IMR-90 (cell line): ENCODE measurements at places on chromosomes 1 and 21. TPM values are rescaled to one million over a fixed set of nuclear protein-coding genes. Genes with fewer than 3 reads are reported as not detected.

- DNase-seq = no peak
Measured at GRCh38 chr1:19338323-19338762, 26.2 kb downstream of the SLC66A1 start.

- DNase-seq = peak; percentile 42
Measured at GRCh38 chr21:34647555-34647954, 21.2 kb upstream of the CLIC6 start.

GRCh38 chr1:209455661-209456358, 127.7 kb upstream of the CAMK1G start:
- no peak for DNase-seq

- peak; percentile 88 for DNase-seq
Measured at GRCh38 chr1:206634365-206635079, 814 bp upstream of the DYRK3 start.

DNA sequence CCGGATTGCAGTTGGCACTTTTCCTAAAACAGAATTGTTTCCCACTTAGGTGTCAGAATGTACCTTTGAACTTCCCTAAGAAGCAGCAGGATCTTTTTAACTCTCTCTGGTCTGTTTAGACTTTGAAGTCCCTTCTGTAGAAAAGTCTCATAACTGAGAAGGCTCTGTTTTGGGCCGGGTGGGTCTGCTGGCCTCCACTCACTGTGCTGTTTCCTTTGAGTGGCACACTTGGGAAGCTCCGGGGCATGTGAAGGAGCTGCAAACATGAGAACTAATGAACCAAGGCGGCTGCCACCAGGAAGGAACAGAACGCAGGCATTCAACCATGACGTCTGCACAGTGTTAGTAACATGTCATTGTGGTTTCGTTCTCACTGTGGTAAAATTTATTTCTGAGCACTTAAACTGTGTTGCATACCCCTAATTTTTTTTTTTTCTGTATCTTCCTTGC, 19.5 kb upstream of the NCMAP start:
- peak; percentile 71 for DNase-seq

GRCh38 chr1:74324684-74325448, 89.7 kb downstream of the TNNI3K start:
- DNase-seq = no peak

- DNase-seq = no peak
Measured at GRCh38 chr1:204962742-204963632, 80.0 kb upstream of the CNTN2 start.

DNA sequence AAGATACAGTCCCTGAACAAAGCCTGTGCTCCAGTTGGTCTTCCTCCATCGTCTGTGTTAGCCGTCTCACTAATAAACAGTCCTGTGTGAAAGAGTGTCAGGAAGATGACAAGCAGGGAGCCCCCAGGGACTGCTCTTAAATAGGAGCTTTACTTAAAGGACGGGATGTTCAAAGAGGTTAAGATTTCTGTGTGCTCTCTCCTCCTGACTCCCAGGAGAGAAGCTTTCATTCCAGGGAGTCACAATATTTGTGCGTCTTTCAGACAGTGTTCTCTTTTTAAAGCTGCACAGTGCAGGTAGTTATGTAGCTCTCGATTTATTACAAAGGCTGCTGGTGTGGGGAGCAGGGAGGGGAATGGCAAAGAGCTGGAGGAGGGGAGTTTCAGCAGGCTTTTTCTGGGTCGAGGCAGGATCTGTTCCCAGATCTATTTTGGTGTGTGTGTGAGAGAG, 43.5 kb downstream of the STYXL2 start:
- no peak for DNase-seq

- DNase-seq = no peak
Measured at GRCh38 chr1:245768596-245768995, 613.8 kb downstream of the KIF26B start.

The HRNR gene
- total RNA-seq = not detected in 2 replicates

DNA sequence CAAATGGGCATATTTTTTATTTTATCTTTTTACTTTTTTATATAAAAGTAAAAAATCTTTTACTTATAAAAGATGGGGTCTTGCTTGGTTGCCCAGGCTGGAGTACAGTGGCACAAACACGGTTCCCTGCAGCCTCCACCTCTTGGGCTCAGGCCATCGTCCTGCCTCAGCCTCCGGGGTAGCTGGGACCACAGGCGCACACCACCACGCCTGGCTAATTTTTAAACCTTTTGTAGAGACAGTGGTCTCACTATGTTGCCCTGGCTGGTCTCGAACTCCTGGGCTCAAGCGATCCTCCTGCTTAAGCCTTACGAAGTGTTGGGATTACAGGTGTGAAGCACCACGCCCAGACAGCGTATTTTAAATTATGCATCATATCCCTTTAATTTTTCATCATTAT, 986 bp downstream of the H6PD start:
- DNase-seq = no peak

GRCh38 chr1:183945428-183946319, 91.9 kb downstream of the COLGALT2 start:
- DNase-seq = no peak

- DNase-seq = no peak
Measured at GRCh38 chr1:104987210-104987609, 1237.5 kb downstream of the AMY1C start.

DNA sequence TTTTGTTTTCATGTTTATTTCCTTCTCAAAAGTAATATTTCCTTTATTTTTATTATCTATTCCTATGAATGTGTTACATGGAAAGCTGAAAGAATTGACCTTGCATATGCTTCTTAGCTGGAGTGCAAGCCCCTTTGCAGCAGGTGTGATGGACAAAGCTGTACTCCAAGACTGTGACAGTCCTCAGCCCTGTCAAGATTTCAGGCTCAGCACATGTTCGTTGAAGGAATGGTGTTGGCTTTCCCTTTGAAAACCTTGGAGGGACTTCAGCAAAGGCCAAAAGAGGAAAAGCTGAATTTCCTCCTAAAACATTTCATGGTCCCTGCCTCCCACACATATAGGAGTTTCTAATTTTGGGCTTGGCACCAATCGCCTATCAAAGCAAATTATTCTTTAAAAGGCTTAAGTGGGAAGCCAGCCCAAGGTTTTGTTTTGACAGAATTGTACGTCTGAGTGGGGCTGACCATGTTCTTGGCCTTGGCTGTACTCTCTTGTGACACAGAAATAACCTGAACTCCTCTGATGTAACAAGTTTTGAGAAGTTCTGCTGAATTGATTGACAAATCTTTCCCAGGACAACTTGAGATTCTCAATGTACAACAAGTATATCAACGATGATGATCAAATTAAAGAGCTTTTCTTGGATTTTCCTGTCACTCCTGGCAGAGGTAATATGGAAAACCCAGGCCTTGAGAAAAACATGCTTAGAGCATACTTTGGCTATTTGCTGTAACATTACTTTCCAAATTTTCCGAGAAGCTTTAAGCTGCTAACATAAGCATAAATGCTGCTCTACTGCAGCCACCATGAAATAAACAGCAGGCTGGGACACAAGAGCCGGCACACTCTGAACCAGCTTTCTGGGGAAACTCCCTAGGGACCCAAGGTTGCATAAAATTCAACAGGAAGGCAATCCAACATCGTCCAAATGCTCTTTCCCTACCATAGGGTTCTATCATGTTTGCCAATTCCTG, 135.7 kb upstream of the ZNF648 start:
- no peak for DNase-seq

DNA sequence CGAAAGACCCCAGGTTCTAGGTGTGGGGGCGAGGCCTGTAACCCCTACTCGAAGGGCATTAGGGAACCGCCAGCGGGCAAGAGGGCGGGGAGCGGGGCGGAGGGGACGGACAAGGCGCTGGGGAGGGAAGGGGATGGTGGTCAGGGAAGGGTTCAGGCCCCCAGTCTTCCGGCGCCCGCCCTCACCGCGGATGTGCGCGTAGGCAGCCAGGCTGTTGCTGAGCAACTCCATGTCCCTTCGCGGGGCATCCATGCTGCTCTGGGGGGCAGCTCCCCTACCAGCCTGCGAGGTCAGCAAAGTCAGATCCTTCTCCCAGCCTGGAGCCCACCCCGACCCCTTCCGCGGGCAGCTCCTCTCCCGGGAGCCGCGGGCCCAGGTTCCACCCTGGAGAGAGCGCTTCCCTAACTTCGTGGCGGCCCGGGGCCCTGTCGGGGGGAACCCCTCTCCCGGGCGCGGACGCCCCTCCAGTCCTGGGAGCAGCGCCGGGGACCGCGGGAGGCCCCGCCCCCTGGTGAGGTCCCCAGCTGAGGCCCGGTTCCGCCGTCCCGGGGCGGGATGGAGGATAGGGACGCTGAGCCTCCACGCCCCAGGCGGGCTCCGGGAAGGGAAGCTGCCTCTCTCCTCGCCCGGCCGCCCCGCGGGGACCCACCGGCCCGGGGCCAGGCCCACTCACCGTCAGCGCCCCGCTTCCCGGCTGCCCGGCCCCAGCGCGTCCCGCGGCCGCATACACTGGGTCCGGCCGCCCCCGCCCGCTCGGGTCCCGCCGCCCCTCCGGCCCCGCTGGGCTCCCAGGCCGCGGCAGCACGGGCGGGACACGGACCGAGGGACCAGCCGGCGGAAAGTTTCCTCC, 434 bp downstream of the EVA1B start:
- peak; percentile 59 for DNase-seq

GRCh38 chr1:208243967-208244916, at the start of gene PLXNA2:
Gene PLXNA2, minus strand, starts transcription at chr1:208244384. Its CDS starts 26,462 bp downstream, at chr1:208217922.
- DNase-seq = peak; percentile 52

The SLC45A3 gene
- 1.1 and 1.4 TPM in 2 replicates for total RNA-seq

DNA sequence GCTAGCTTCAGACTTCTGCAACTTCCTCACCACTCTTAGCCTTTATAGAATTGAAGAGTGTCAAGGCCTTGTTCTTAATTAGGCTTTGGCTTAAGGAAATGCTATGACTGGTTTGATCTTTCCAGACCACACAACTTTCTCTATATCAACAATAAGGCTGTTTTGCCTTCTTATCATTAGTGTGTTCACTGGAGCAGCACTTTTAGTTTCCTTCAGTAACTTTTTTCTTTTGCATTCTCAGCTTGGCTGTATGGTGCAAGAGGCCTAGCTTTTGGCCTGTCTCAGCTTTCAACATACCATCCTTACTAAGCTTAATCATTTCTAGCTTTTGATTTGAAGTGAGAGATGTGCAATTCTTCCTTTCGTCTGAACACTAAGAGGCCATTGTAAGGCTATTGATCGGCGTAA, 8.6 kb downstream of the PRKACB start:
- DNase-seq = no peak

The ADGRB2 gene
- 2.2 and 2.5 TPM in 2 replicates for total RNA-seq

The DHRS3 gene
- total RNA-seq = 11.4 and 14.5 TPM in 2 replicates

DNA sequence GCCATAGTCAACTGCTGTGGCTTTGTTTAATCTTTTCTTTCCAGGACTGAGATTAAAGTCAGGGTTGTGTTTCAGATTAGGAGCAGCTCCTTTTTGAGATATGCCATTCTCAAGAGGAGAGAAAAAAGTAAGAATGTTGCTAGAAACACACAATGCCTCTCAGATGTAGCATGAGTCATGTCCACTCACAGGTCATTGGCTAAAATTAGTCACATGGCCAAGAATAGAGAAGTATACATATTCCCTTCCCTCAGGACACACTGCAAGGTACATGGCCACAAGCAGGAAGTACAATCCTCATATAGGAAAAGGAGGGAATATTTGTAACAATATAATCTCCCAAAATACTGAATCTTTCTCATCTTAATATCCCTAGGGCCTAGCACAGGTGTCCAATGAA, 141.9 kb upstream of the PTBP2 start:
- peak; percentile 7 for DNase-seq

The KRTAP11-1 gene
- not detected in 2 replicates for total RNA-seq

- DNase-seq = peak; percentile 13
Measured at GRCh38 chr1:5847013-5847659, 145.1 kb downstream of the NPHP4 start.

The UMODL1 gene
- total RNA-seq = not detected in 2 replicates

The WNT3A gene
- not detected in 2 replicates for total RNA-seq

- DNase-seq = peak; percentile 70
Measured at GRCh38 chr1:162676087-162676486, 43.8 kb downstream of the DDR2 start.

GRCh38 chr1:1926886-1927660, 8.0 kb upstream of the TMEM52 start:
- no peak for DNase-seq

DNA sequence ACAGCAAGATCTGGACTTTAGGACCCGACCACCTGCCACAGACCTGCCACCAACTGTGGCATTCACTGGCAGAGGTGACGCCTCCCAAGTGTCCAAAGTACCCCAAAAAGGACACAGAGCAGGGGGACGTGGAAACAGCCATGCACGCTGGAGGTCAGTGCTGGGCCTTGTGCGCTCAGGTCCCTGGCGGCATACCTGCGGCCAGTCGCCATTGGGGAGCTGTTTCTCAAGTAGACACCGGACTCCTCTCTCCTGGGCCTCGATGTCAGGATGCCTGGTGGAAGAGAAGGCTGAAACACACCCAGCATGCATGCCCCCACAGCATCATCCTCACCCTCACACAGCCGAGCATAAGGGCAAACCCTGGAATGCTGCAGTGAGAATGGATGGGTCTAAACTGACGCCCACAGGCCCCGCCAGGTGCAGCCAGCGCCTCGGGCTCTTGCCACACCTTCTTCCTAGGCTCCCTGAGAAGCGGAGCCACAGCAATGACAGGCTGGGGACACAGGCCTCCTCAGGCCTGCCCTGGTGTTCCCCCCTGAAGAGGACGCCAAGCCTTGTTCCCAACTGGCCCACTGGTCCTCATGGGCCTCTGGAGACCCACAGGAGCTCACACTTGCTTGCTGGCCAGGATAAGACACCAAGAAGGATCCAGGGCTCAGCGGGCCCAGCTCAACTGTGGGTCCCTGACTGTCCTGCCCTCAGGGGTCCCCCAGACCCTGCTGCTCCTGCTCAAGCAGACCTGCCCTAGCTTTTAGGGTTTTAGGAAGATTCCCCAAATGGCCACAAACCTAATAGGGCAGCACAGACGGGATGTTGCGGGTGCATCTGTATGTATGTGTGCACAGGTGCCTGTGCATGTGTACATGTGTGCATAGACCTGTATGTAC, 7.7 kb upstream of the SPATC1L start:
- DNase-seq = no peak

DNA sequence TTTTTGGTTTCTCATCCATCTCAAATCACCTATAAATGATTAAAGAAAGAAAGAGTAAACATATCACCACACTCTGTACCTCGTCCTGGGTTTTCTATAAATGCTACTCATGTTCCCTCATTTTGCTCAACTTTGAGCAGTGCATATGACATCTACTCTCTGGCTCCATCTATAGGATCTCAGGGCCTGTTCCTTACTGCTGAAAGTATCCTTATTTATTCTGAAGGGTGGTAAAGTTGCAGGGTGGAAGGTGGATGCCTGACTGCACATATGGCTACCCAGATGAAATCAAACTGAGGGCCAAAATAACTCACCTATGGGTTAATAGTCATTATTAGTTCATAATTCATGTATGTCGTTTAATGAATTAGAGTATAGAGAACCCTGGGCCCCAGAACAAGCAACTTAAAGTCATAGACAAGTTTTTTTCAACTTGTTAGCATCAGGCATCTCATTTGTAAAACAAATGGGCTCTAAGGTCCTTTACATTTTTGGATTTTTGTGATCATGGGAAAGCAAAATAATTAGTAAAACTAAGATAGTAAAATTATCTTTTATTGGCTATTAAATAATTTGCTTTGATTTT, 46.5 kb downstream of the NCF2 start:
- DNase-seq = peak; percentile 74

The PAX7 gene
- not detected in 2 replicates for total RNA-seq

The OR2M3 gene
- not detected in 2 replicates for total RNA-seq

The ATP6V1G3 gene
- not detected in 2 replicates for total RNA-seq

The C1orf56 gene
- total RNA-seq = 0.54 and 0.83 TPM in 2 replicates

The AVPR1B gene
- not detected in 2 replicates for total RNA-seq
